Activated T-cell treated with anti-CD3 and anti-CD28 coated beads, Interleukin-2, amount 50 U/mL, for 1 hour (primary cell): ENCODE measurements at places on chromosomes 13 and 19.
A peak's percentile ranks its signal among the peaks of the same experiment; 100 is the strongest.

- DNase-seq: no peak
Measured at GRCh38 chr19:58279042-58279924, 528 bp downstream of the ZNF8 start.

DNA sequence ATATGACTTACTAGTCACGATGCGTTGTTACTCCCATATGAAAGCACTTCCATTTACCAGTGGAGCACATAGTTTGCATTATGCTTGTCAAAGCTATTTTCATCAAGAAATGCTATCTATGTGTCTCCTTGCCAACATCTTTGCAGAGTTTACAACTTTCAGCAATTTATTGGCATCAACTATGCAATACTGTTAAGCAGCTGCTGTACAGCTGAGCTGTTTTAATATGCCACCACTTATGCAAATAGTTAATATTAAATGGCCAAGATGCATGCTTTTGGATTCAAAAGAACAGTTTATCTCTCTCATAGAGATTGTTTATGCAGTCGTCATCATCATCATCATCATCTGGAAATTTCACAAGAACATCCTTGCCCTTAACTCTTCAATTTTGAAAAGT is 67.9 kb upstream of the KLF5 start:
- DNase-seq: no peak

GRCh38 chr13:52954838-52955237 is 73.8 kb upstream of the OLFM4 start:
- no peak for DNase-seq

GRCh38 chr19:55255618-55256423 is 3.0 kb downstream of the PPP6R1 start:
- DNase-seq: peak; percentile 48

GRCh38 chr13:40732658-40733057 is 38.3 kb downstream of the MRPS31 start:
- DNase-seq: no peak
